ENCODE measurements at places on chromosomes 5 and 9.

DNA sequence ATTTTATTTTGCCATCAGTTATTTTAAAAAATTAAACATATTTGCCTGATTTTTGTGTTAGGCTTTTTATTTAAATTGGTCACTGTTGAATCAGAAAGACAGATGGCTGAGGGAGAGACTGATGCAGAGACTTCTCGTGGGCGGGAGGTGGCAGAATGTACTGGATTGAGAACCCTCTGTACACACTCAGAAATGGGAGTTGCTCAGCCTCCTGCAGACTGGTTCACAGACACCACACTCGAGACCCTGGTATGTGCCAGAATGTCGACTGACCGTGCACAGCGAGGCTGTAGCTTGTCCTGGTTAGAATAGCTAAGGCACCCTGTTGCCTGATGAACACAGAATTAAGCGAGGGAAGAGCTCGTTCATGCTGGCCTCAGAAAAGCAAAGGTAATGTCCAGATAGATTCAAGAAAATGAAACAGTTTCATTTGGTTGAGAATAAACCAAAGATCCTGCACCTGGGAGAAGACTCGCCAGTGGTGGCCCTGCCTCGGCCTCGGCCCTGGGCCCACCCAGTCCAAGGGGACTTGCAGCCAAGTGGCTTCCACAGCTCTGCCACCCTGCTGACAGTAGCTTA is 71.3 kb upstream of the OTULINL start:
- DNase-seq, result no peak

DNA sequence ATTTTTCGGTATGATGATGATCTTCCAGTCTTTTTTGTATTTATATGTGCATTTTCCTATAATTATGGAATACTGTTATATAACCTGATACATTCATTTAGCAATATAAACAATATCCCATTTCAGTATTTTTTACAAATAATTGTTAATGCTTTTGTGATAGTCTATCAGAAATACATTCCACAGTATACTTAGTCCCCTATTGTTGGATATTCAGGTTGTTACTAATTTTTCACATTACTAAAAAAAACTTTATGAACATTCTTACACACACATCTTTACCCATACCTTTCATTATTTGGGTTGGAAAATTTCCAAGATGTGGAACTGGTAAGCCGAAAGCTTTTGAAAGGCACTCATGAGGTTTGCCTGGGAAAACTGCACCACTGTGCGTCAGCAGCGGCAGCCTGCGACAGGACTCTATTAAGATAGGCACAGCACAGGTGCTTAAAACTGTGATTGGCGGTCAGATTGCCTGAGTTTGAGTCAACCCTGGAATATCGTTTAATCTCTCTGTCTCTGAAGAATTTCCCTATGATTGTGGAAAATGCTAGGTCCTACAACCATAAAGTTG is 147.5 kb upstream of the ERCC6L2 start:
- DNase-seq, result no peak

DNA sequence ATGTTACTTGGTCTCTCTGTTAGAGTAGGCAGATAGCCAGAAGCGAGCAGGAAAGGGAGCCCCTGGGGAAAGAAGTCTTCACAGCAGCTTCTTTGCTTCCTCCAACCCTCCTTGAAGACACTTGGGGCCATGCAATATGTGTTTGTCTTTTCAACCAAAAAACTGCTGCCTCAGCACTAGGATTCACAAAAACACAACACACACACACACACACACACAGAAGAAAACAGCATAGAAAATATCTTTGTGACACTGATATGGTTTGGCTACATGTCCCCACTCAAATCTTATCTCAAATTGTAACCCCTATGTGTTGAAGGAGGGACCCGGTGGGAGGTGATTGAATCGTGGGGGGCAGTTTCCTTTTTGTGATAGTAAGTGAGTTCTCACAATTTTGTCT is 133.3 kb downstream of the CDH12 start:
- no peak for DNase-seq

DNA sequence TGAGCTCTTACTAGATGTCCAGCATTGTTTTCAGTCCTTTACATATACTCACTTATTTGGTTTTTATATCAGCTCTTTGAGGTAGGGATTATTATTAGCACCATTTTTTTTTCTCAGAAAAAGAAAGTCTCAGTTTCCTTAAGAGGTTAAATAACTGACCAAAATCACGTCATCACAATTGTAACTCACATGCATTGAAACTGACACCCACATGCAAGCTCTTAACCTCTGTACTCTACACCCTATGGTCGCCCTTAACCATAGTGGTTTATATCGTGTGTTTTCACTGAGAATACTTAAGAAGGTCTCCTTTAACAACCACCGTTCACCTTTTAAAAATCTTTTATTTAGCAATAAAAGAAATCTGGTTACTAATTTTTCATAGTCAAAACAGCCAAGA is 61.0 kb downstream of the PRDM6 start:
- DNase-seq, result no peak

DNA sequence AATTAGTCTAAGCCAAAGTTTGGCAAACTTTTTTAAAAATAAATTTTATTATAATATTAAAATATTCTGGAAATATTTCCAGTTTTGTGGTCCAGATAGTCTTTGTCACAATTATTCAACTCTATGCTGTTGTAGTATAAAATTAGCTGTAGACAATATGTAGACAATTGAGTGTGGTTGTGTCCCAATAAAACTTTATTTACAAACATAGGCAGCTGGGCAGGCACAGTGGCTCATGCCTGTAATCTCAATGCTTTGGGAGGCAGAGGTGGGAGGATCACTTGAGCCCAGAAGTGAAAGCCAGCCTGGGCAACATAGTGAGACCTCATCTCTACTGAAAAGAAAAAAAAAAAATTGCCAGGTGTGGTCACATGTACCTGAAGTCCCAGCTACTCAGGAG is 150.5 kb upstream of the EPB41L4A start:
- DNase-seq, result no peak

- DNase-seq, result no peak
Observed at GRCh38 chr5:3323144-3323543, 272.5 kb upstream of the IRX1 start.

DNA sequence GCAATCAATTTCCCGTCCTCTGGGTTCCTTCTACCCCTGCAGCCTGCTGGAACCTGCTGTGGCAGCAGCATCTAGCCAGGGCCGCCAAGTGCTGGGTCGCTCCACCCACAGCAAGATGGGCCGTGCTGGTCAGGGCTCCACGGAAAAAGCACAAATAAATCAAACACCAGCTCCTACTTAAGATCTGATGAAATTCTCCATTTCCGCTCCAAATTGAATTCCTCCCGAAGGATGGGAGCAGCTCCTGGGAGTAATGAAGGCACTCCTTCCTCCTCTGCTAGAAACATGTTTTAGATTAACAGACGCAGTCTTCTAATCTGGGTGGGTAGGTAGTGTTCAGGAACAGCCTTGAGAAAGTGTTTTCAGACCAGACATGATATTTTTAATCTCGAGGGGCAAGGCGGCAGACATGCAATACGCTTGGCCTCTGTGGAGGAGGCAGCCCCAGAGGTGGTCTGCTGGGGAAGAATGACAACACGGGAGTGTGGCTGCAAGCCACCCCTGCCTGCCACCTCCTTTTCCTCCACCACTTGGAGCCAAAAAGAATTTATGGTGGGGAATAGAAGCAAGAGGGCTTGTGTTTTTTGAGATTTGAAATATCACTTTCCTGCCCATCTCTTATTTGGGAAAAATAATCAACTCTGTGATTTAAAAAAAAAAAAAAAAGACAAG is 194.1 kb downstream of the AOPEP start:
- no peak for DNase-seq

- DNase-seq, result no peak
Observed at GRCh38 chr5:115098041-115098702, 71.5 kb downstream of the TRIM36 start.

DNA sequence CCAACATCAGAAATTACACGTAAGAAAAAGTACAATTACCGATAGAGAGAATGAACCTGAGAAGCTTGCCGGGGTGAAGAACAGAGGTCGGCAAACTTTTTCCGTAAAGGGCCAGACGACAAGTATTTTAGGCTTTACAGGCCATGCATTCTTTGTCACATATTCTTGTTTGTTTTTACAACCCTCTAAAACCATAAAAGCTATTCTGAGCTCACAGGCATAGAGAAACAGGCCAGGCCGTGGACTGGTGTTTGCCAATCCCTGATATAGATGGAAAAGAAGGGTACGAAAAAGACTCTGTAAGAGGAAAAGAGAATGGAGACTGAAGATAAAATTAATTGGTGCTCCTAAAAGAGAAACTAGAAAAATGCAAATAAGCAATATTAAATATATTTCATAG is 15.4 kb downstream of the SFXN1 start:
- no peak for DNase-seq

DNA sequence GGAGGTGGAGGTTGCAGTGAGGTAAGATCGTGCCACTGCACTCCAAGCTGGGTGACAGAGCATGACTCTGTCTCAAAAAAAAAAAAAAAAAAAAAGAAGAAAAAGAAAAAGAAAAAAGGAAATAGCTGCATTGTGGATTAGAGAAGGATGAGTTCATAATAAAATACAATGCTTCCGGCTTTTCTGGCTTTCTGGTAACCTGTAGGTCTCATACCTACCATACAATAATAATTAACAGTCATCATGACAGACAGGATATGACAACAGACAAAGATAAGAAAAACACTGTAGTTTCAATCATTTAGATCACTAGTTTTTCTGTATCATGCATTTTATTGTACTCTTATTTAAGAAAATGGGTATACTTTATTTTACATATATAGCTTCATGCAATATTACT is 40.7 kb upstream of the TRPM3 start:
- no peak for DNase-seq

GRCh38 chr9:71706176-71706575 is 62.1 kb downstream of the CEMIP2 start:
- DNase-seq, result no peak

DNA sequence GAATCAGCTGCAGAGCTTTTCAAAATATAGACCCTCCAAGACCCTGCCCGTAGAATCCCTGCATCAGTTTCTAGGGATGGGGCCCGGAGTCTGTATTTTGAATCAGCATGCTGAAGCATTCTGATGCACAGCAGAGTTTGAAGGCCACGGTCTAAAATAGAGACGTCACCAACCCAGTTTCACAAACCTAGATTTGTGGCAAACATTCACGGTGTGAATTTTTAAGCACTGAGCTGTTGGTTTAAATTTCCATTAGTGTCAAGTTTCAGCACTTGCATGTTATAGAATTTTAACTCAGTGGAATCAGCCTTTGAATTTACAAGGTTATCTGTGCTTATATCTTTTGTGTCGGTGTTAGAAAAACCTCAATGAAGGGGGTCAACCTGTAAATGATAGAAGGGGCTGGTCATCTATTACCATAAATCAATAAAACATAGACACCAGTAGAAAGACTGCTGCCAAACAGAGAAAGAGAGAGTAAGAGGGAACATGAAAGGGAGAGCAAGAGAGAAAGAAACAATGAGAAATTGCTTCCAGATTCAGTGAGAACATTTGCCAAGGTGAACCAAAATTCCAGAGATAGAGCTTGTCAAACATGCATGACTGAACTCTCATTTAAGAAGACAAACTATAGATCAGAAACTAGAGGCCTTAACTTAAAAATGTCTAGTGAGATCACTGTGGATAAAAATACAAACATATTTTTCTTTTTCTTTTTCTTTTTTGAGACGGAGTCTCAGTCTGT is 414.9 kb downstream of the ZSWIM6 start:
- DNase-seq, result no peak

GRCh38 chr5:81225463-81225862 is 7.7 kb upstream of the CKMT2 start:
- DNase-seq, result no peak

GRCh38 chr5:133700251-133700650 is 87.9 kb upstream of the FSTL4 start:
- DNase-seq, result no peak

- no peak for DNase-seq
Observed at GRCh38 chr5:149999866-150000255, 593 bp downstream of the TIGD6 start.

All from right renal pelvis (tissue), 4 donors.